Naive thymus-derived CD8-positive, alpha-beta T cell (primary cell): ENCODE measurements at places on chromosomes 3 and 15. TPM values are rescaled to one million over a fixed set of nuclear protein-coding genes. Genes with fewer than 3 reads are reported as not detected.

GRCh38 chr3:55014906-55015305, 87.0 kb upstream of the LRTM1 start:
- no peak for DNase-seq
- H3K4me1 ChIP-seq: no peaks in the 10 kb centered on the region
- H3K27me3 ChIP-seq: no peaks in the 10 kb centered on the region
- no peak overlapping the region for H3K4me3 ChIP-seq
- no peak overlapping the region for H3K27ac ChIP-seq
- no peaks in the 10 kb centered on the region for H3K36me3 ChIP-seq

DNA sequence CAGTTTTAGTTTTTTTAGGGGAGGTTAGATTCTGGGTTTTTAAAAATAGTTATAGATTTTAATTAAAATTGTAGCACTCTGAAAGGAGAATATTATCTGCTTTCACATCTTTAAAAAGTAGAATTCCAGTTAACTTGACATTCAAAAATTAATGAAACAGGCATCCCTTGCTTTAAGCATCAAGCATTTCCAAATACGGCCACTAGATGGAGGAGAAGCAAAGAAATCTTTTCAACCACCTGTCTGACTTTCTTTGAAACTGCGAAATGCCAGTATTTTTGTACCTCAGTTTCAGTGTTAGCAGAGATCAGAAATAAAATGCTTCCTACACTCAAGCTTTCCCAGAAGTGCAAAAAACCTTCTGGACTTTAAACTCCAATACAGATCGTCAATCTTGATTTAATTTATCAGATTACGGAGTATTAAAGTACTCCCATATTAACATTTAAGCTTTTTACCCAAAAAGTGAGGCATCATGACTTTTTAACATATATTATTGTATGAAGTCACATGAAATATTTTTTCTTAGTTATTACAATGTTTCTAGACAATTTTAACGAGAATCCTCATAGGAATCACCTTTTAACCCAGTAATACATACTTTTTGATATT, 153.3 kb downstream of the P3H2 start:
- peak; percentile 49 for DNase-seq
- no peaks in the 10 kb centered on the region for H3K36me3 ChIP-seq
- H3K27ac ChIP-seq: no peak overlapping the region
- peaks cover 5% of the 10 kb centered on the region for H3K27me3 ChIP-seq

GRCh38 chr3:158451405-158452055, 119.5 kb upstream of the MLF1 start:
- no peaks in the 10 kb centered on the region for H3K4me1 ChIP-seq
- peaks cover 6% of the 10 kb centered on the region for H3K36me3 ChIP-seq
- no peak overlapping the region for H3K4me3 ChIP-seq
- DNase-seq: no peak
- H3K27ac ChIP-seq: no peak overlapping the region

DNA sequence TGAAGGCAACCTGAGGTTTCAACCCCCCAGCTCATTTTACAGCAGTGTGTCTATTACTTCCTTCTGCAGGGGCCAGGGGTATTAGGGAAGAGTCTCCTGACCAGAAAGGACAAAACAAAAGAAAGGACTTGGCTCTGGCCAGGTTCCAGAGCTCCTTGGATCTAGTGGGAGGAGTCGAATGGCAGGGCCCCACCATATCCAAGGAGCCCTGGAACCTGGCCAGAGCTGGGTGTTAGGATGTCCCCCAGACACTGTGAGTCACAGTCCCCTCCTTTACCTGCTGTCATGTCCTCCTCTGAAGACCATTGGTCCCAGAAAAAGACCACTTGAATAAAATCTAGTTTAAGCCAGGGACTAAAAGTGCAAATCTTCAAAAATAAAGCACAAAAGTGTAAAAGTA, 113.2 kb downstream of the EEFSEC start:
- H3K27ac ChIP-seq: peak overlapping the region; percentile 30
- H3K36me3 ChIP-seq: peaks cover 62% of the 10 kb centered on the region
- peaks cover 14% of the 10 kb centered on the region for H3K4me1 ChIP-seq
- DNase-seq: no peak
- H3K27me3 ChIP-seq: no peaks in the 10 kb centered on the region
- H3K4me3 ChIP-seq: no peak overlapping the region

DNA sequence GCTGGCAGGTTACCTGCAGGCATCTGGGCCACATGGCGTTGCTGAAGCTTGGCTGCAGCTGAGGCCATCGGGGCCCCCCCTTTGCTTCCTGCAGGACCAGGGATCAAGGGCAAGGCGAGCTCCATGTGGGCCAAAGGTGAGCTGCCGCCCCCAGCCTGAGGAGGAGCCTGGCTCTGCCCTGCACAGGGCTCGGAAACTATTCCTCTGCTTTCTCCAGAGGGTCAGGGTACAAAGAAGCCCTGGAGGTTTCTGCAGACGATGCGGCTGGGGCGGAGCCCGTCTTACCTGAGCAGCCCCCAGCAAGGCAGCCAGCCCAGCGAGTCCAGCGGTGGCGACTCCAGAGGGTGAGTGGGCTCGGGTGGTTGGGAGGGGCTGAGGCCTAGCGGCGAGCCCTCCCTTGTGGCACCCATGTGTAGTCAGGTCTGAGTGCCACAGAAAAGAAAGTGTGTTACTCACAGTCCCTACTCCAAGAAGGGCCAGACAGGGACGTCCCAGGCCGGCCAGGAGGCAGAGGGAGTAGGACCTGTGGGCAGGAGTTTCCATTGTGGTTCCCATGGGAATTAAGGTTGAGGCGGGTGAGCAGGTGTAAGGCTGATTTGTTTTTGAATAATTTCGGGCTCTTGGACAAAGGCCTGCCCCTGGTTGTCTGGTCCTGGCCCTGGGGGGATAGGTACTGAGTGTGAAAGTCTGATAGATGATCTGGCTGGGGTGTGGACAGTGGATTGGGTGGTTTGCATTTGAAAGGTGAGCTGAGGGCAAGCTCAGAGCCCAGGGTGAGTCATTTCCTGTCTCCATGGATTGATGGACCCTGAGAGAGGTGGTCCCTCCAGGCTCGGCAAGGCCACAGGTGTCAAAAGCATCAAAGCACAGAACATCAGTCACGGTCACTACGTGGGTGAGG, 25.4 kb downstream of the CFAP100 start:
- H3K27me3 ChIP-seq: peaks cover 1% of the 10 kb centered on the region
- no peak for DNase-seq
- H3K36me3 ChIP-seq: peaks cover 4% of the 10 kb centered on the region
- H3K27ac ChIP-seq: peak overlapping the region; percentile 4
- no peaks in the 10 kb centered on the region for H3K4me1 ChIP-seq
- no peak overlapping the region for H3K4me3 ChIP-seq

- DNase-seq: no peak
- no peaks in the 10 kb centered on the region for H3K36me3 ChIP-seq
- H3K27ac ChIP-seq: no peak overlapping the region
- H3K27me3 ChIP-seq: peaks cover 3% of the 10 kb centered on the region
- H3K4me1 ChIP-seq: peaks cover 1% of the 10 kb centered on the region
- no peak overlapping the region for H3K4me3 ChIP-seq
Measured at GRCh38 chr3:54273791-54274190, 151.4 kb downstream of the CACNA2D3 start.

The SLC24A5 gene
- not detected for total RNA-seq

The KNG1 gene
- not detected for total RNA-seq
